Thoracic aorta (tissue), 2 donors: ENCODE measurements at places on chromosomes 4 and X. TPM values are rescaled to one million over a fixed set of nuclear protein-coding genes. Genes with fewer than 3 reads are reported as not detected.

- DNase-seq: no peak
These were observed 21.0 kb upstream of the IL13RA2 start for GRCh38 chrX:115038406-115038805.

HEPH gene
- total RNA-seq: 95.7 TPM

- DNase-seq: no peak
These were observed 43.2 kb downstream of the PALLD start for GRCh38 chr4:168540086-168540485.

GRCh38 chrX:120755066-120755846 is 120.4 kb downstream of the CT47B1 start:
- no peak for DNase-seq

GRCh38 chr4:48255959-48256342 is 13.7 kb downstream of the TEC start:
- no peak for DNase-seq

- DNase-seq: no peak
These were observed 370.3 kb upstream of the NOCT start for GRCh38 chr4:138645289-138645688.

GRID2 gene
- total RNA-seq: 0.28 TPM

PABPC4L gene
- 2.2 TPM for total RNA-seq

CFAP99 gene
- not detected for total RNA-seq

DNA sequence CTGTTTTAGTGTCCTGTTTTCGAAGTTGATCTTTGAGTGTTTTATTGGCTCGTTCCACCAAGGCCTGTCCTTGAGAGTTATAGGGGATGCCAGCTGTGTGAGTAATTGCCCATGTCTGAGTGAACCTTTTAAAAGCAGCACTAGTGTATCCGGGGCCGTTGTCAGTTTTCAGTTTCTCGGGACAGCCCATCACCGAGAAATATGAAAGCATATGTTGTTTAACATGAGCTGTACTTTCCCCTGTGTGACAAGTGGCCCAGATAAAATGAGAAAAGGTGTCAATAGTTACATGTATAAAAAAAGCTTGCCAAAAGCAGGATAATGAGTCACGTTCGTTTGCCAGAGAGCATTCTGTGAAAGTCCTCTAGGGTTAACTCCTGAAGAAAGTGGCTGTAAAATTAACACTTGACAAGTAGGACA is 48.6 kb upstream of the RASSF6 start:
- DNase-seq: no peak

DNA sequence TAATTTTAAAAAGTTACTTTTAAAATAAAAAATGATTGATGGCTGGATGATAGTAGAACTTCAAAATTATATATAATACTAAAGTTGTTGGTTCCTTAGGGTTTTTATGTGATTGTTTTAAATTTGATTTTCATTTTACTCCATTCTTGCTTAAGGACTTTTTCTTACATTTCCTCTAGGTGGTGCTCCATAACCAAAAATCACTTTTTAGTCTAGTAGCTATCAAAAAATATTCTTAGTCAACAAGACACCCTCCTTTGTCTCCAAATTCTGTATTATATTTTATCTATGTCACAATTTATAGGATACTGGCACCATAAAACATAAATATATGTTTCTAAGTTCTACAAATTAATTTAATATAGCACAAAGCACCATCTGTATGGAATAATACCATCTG is 67.2 kb upstream of the BRWD3 start:
- DNase-seq: no peak

DNA sequence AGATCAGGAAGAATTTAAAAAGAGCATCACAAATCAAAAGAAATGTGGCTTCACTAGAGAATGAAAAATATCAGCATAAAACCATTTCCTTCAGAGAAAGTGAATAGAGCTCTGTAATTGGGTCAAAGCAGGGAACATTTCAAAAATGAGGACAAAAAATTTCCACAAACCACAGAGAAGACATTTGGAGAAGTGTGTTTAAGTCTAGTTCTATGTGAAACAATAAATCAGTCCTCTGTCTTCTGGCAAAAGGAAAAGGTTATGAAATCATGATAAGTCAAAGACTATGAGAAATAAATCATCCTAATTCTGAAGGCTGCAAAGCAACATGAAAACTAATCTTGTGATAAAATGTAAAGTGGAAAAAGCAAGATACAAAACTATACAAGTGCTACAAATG is 27.9 kb downstream of the SMPX start:
- DNase-seq: no peak

GRCh38 chr4:150784305-150784704 is 202.4 kb downstream of the MAB21L2 start:
- no peak for DNase-seq

DNA sequence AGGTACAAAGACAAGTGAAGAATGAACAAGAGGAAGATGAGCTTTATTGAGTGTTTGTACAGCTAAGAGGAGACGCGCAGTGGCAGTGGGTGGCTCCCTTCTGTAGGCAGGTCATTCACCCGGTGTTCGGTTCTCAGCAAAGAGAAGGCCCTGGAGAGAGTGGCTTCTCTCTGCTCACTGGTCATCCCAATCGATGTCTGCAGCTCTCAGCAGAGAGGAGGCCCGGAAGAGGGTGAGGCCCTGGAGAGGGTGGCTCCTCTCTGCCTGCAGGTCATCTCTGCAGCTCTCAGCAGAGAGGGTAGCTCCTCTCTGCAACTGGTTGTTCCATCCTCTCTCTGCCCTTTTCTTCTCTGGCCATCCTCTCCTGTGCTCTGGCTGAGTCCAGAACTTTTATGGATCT is 126.5 kb downstream of the UGT8 start:
- DNase-seq: no peak

DNA sequence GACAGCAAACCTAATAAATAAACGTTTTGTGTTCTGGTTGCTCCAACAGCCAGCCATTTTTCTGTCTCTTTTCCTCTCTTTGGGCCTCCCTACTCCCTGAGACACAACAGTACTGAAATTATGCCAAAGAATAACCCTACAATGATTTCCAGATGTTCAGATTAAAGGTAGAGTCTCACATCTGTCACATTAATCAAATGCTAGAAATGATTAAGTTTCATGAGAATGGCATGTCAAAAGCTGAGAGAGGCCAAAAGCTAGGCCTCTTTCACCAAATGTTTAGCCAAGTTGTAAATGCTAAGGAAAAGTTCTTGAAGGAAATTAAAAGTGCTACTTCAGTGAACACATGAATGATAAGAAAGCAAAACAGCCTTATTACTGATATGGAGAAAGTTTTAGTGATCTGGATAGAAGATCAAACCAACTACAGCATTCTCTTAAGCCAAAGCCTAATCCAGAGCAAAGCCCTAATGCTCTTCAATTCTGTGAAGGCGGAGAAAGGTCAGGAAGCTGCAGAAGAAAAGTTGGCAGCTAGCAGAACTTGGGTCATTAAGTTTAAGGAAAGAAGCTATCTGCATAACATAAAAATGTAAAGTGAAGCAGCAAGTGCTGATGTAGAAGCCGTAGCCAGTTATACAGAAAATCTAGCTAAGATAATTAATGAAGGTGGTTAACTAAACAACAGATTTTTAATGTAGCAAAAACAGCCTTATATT is 182.1 kb upstream of the NUDT6 start:
- DNase-seq: no peak

- no peak for DNase-seq
These were observed 358.2 kb upstream of the CLNK start for GRCh38 chr4:11042760-11043159.

DNA sequence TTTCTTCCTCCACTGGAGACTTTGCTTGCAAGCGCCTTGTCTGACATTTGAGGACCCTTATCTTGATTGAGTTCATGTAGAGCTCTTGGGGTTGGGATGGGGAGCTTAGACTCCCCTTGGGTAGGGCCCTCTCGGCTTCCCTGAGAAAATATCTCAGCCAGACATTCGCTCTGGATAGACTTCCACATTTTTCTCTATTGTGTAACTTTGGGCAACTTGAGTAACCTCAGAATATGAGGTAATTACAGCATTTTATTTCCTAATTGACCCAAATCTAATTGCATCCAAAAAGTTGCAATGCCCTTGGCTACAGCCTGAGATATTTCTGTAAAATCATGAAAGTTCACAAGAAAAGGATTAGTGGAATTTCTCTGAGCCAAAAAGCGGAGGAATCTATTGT is 102.8 kb upstream of the MXRA5 start:
- DNase-seq: no peak

SPATA18 gene
- 9.0 TPM for total RNA-seq
